ENCODE measurements at places on chromosomes 7 and 10.

- DNase-seq: no peak
Observed at GRCh38 chr7:93944673-93945072, 23.1 kb downstream of the GNG11 start.

GRCh38 chr10:69222157-69223027, 2.3 kb downstream of the HKDC1 start:
- peak; percentile 82 for DNase-seq

- DNase-seq: peak; percentile 14
Observed at GRCh38 chr10:79381804-79382221, 34.5 kb downstream of the PPIF start.

DNA sequence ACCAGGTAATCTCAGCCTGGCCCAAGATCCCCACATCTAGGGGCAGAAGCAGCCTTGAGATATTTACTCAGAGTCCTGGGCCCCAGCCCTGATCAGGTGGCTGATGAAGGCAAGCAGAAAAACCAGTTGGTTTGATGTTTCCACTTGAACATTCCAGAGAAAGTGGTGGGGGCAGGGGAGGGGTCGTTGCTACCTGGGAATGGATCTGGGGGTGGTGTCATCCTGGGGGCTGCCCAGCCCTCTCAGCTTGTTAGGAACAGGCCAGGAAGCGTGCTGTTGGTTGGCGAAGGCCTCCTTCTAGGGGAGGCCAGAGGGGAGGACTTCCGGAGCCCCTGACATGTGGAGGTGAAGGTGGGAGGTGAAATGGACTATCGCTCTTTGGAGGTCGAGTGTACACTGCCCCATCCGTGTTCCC, 3.7 kb upstream of the ABHD11 start:
- no peak for DNase-seq

DNA sequence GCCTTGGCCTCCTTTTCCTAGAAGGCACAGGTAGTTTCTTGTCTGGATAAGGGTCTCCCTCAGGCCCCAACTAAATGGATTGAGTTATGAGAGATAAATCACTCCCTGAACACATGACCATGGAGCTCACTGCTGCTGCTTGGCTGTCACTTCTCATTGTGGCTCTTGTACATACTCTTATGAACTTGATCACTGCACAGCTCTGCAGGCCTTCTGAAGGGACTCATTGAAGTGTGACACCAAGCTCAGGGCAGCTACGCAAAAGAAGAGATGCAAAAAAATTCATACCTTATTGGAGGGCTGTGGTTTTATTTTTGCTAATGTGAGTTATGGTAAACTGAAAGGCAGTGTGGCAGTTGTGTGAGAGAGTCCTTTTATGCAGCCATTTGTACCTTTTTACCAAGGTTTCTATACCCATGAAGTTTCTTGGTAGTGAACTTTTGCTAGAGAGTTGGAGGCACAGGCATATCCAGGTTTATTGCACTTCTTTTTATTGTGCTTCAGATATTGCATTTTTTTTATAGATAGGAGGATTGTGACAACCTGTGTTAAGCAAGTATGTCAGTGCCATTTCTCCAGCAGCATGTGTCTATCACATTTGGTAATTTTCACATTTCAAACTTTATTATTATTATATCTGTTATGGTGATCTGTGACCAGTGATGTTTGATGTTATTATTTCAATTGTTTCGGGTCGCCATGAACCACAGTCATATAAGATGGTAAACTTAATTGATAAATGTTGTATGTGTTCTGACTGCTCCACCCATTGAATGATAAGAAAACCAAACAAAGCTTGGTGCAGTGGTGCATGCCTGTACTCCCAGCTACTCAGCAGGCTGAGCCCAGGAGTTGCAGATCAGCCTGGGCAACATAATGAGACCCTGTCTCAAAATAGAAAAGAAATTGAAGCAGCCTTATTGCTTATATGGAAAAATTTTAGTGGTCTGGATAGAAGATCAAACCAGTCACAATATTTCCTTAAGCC, 100.6 kb downstream of the LRRC4 start:
- no peak for DNase-seq

GRCh38 chr10:125193306-125193877, 33.0 kb upstream of the CTBP2 start:
- no peak for DNase-seq

- no peak for DNase-seq
Observed at GRCh38 chr7:112448891-112449290, 1.4 kb upstream of the IFRD1 start.

DNA sequence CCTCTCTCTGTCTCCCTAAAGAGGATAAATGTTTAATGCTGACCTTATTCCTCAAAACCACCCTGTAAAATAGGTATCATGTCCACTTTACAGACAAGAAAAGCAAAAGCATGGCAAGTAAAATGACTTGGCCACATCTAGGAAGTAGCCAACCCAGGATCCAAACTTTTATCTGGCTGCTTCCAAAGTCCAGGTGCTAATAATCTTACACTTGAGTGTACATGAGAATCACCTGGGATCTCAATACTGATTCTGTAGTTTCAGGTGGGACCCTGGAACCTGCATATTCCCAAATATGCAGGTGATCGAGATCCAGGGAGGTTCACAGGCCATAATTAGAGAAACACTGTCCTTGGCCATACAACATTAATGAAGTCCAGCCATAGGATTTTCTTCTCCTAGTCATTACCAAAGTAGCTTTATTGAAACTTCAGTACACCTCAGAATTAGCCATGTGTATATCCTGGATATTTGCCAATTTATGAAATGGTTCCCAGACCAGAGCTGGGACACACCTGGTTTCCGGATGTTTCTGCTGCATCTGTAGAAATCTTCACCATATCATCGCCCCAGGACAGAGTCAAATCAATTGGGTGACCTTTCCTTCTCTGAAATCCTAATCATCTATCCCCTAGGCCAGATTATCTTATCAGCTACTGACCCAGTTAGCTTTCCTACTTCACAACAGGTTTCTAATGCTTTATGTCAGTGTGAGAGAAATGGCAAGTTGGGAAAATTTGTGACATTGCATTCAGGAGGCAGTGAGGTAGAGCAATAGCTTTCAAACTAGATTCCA, 119.1 kb upstream of the KMT2E start:
- DNase-seq: no peak

DNA sequence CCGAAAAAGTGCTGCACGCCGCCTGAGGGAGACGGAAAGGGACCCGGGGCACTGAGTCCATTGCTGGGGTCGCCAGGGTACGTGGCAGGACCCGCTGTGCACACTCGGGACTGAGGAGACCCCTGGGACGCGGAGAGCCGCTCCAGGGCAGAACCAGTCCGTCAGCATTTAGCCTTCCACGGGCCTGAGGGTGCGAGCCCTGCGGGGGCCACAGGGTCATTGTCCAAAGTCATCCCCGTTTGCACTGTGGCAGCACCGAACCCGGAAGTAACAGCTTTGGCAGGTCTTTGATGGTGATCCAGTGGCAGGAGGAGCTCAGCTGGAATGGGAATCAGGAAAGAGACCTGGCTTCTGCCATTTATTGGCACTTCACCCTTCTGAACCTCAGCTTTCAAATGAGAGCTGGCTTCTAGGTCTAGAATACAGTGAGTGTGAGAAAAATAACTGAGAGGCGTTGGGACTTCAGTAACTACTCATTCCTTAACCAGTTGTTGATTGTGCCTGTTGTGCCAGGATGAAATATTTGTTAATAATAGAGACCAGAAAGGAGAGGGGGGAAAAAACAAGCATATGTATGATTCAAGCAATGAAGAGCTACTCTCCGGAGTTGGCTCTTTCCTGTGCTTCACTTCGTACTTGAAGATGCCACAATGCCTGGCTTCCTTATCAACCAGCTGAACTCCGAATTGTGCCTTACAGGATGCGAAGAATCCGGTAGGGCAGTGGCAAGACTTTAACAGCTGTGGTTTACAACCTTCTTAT, 811 bp upstream of the ARHGAP12 start:
- DNase-seq: peak; percentile 46

DNA sequence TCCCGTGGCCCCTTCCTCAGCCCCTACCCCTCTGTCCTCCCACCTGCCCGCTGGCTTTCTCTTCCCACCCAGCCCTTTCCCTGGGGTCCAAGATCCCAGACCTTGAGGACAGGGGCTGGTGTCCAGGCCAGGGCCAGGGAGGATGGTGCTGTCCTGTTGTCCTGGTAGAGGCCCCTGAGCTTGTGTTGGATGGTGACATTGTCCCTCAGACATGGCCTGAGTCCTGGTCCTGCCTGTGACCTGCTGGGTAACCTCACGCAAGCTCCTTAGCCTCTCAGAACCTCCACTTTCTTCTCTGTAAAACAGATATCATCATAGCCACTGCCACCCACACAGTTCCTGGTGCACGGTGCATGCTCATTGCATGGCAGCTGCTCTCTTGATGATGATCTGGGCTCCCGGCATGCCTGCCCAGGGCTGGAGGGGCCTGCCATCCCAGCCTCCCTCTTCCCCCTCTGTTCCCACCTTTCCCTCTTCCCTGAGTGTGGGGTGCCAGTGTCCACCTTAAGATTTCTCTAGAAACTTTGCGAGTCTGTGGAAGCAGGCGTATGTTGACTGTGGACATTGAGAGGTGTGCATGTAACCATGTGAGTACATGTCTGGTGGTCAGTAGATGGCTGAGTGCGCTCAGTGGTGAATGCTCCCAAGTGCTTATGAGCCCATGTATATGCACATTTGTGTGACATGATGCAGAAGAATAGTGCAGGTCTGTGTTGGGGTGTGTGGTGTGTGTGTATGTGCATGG, 60.4 kb downstream of the NEURL1 start:
- DNase-seq: peak; percentile 66

- no peak for DNase-seq
Observed at GRCh38 chr10:44510379-44511115, 125.7 kb upstream of the CXCL12 start.

DNA sequence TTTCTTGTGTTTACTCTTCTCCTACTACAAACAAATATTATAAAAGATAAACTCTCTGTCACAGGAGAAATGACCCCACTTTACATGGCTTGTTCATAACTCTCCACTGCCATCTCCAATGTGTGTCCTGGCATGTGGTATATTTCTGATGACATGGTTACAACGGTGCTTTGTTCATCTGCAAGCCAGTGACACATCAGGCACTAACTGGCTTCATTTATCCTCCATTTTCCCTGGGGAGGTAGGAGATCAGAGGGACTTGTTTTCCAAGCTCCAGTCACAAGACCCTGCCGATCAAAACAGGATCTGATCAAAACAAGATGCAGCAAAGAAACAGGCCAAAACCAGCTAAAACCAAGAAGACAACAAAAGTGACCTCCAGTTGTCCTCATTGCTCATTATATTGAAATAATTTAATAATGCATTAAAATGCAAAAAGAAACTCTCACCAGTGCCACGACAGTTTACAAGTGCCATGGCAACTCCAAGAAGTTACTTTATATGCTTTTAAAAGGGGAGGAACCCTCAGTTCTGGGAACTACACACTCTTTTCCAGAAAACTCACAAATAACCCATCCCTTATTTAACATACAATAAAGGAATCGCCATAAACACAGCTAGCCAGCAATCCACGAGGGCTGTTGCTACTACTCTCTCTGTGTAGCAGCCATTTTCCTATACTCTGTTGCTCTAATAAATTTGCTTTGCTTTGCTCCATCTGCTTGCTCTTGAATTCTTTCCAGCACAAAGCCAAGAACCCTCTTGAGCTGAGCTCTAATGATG, 224.2 kb downstream of the XPNPEP1 start:
- no peak for DNase-seq

- DNase-seq: no peak
Observed at GRCh38 chr7:73446682-73447081, 13.1 kb downstream of the FZD9 start.

DNA sequence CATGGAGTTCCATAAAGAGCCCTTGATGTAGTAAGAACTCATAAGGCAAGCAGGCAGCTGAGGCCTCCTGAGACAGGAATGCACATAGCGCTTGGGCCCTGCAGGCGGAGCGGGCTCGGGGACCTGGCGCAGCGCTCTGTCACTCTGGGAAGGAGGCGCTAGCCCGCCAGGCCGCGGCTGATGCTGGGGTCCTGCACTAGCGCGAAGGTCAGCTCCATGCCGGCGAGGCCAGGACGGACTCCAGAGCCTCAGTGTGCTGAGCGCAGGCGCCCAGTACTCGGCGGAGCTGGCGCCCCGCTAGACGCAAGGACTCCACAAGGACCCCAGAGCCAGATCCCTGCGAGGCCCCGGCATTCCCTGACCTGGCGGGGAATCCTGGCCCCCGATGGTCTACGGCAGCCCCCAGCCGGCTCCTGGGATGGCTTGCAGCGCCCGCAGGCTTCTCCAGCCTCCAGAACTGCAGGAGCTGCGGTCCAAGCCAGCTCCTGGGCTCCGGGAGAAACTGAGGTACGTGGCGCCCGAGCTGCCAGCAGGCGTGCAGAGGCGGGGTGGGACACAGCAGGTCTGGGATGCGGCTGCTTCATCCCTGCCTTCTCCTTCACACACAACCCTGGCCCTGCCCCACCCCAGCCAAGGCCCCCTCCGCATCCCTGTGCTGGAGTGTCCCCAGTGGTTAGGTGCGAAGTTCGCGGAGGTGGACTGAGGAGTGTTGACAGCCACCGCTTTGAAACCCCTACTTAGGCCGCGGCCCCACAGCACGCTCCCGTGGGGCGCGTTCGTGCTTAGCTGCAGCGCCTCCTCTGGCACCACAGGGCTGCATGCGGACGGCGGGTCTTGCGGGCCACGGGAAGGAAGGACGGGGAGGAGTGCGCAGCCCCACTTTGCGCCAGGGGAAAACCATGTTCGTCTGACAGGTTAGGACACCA, 761.5 kb upstream of the POM121L12 start:
- no peak for DNase-seq

DNA sequence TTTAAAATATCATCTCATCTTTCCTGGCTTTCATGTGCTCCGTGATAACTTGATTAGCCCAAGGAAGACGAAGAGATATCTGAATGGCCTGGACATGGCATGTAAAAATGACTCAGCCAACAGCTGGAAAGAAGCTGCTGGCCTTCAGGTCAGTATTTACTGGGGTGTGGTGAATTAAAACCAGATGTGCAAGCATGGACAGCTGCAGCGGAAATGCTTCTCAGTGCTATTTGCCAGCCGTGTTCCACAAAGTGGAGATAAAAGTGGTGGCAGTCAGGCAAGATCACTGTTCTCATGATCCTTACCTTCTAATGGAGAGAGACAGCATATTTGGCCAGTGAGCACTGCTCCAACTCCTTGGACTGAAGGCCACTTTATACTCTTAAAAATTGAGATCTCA, 203.1 kb upstream of the VSTM2A start:
- DNase-seq: no peak

DNA sequence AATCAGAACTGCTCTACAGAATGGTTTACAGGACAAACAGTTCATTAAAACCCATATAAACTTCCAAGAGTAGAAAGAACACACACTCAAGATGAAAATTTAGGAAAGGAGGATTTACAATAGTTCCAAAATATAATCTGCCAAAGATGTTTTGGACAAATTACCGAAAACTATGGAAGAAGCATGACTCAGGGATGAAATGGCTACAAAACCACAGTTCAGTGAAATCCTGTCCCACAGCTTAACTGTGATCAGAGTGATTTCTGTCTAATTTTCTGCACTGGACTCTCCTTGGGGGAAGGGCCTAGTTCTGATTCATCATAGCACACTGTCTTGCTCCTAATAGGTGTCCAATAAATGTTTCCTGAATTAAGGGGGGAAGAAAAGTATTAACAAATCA, 82.2 kb downstream of the HIPK2 start:
- DNase-seq: no peak

GRCh38 chr10:51176976-51177695, 102.8 kb downstream of the PRKG1 start:
- DNase-seq: no peak

GRCh38 chr7:143514487-143514886, 36.8 kb downstream of the TAS2R41 start:
- DNase-seq: no peak
